Aortic smooth muscle cell (primary cell): ENCODE measurements at places on chromosomes 1 and 21. TPM values are rescaled to one million over a fixed set of nuclear protein-coding genes. Genes with fewer than 3 reads are reported as not detected.

The LAPTM5 gene
- total RNA-seq = 0.44 and 1.3 TPM in 2 replicates

The ERICH3 gene
- total RNA-seq = not detected in 2 replicates

The DNAJC6 gene
- 1.3 and 2.5 TPM in 2 replicates for total RNA-seq

The DESI2 gene
- 34.3 and 42.2 TPM in 2 replicates for total RNA-seq
